Activated CD4-positive, alpha-beta T cell treated with anti-CD3 and anti-CD28 coated beads, Interleukin-2, amount 50 U/mL, for 4 hours (primary cell): ENCODE measurements at places on chromosomes 2 and 18.

DNA sequence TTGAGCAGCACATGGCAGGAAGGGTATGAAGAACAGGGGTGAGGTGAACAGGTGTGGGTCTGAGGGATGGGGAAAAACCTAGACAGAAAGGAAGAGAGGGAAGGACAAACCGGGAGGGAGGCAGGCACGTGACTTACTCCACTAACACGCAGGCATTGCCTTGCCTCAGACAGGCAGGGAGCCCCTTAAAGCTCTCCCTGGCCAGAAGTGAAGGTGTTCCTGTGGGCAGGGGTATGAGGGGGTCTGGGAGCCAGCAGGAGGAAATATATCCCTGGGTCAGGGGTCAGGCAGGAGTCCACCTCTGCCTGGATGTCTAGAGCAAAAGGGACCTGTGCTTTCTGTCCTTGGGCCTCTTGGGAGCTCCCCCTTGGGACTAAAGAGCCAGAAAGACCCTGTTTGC, 135.3 kb upstream of the EPAS1 start:
- DNase-seq: no peak

- no peak for DNase-seq
These were observed 54.0 kb downstream of the NAT8 start for GRCh38 chr2:73588177-73588576.

GRCh38 chr2:219442256-219443015, 7.8 kb downstream of the SPEG start:
- no peak for DNase-seq

- no peak for DNase-seq
These were observed 97.2 kb downstream of the RAB3GAP1 start for GRCh38 chr2:135149251-135149650.

DNA sequence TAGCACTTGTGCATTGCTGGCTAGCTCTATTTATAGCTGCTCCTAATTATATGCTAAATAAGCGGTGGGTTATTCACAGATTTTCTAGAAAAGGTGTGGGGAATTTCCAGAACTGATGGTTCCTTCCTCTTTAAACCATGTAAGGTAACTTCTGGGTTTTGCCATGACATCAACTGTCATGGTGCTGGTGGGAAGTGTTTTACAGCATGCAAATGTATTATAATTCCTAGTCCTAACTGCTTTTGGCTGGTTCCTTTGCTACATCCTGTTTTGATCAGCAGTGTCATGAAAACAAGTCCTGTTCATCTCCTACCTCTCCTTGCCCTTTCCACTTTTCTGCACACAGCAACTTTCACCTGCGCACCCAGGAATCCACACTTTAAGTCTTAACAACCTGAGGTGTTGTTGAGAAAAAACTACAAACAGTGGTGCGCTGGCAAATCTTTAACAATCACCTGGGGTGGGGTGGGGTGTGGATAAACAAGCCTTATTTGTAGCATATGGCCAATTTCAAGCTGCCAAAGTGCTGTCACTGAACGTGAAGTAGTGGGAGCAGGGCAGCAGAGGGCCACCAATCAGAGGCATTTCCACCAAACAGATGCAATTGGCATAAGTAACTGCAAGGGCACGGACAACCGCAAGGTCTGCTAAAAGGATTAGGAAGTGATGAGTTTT, 33.4 kb upstream of the SKOR2 start:
- no peak for DNase-seq

DNA sequence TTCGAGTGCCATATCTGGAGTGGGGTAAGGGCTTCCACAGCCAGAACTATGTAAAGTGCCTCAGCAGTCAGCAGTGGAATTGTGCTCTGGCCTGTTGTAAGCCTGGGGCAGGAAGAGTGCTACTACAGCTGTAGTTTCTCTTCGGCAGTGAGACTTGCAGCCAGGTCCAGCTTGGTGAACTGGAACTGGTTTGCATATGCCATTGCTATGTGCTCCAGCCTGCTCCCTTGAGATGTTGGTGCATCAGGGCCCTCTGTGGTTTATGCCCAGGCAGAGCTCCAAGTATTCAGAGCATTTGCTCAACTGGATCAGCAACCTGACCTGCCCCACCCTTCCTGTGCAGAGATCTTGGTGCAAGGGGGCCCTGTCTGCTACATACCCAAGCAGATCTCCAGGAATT, 47.8 kb downstream of the ZNF804A start:
- no peak for DNase-seq

GRCh38 chr2:188202777-188203176, 88.9 kb upstream of the GULP1 start:
- no peak for DNase-seq

DNA sequence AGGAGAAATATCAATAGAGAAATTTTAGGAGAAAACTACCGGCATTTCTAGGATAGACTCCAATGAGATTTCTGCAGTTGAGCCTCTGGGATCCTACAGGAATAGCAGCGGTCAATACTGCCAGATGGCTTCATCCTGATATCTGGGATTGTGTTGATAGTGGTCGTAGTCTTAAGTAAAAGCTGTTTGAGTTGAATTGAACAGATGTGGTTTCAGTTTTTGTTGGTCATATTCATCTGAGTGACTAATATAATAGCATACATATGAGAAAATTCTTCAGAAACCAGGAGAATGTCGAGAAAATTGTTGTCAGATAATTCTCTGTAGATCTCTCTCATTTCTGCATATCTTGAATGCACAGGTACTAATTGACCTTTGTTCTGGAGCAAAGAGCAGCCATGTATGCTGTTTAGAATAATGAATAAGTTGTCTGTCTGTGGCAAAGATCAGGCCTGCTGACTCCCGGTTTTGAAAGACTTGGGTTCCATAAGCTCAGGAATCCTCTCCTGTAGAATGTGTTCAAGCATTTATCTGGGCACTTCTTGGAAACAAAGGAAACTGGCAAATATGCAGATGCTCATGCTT, 288.1 kb downstream of the TMX3 start:
- no peak for DNase-seq

GRCh38 chr18:45667056-45667736, 51.9 kb downstream of the SLC14A2 start:
- DNase-seq: no peak

DNA sequence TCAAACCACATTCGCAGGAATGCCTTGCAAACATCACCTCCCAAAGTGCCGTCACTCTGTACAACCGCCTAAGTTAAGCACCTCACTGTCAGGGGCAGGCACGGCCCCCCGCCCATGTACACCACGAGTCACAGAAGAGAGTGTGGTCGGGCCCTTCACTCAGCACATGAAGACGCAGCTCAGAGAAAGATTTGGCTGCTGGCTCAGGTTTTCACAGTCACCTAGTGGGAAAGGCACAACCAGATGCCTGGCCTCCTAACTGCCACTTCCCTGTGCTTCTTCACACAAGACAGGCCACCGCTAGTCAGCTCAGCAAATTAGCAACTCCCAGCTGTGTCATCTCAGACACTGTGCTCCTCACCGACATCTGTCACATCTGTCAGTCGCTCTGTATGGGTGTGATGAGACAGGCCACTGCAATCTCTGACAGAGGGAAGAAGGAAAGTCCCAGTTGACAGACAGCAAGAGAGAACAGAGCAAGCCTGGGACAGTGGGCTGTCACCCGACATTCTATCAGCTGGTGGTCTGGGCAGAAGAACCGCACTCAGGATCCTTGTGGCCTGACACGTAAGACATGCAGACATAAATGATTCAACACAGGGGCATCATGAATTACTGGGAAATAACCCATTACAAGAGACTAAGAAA, 60.8 kb downstream of the CRACDL start:
- DNase-seq: no peak

DNA sequence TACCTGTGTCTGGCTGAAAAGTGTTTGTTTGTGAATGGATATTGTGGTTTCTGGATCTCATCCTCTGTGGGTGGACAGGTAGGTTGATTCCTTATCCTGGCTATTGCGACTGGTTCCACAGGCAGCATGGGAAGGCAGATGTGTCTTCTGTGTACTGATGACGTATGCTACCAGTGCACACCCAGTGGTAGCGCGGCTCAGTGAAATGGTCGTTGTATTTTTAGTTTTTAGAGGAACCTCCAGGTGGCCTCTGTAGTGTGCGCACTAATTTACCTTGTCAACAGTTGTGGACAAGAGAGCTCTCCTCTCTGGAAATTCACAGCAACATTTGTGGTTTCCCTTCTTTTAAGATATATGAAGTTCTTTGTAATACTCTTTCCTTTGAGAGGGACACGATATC, 52.5 kb downstream of the CCDC74A start:
- no peak for DNase-seq

DNA sequence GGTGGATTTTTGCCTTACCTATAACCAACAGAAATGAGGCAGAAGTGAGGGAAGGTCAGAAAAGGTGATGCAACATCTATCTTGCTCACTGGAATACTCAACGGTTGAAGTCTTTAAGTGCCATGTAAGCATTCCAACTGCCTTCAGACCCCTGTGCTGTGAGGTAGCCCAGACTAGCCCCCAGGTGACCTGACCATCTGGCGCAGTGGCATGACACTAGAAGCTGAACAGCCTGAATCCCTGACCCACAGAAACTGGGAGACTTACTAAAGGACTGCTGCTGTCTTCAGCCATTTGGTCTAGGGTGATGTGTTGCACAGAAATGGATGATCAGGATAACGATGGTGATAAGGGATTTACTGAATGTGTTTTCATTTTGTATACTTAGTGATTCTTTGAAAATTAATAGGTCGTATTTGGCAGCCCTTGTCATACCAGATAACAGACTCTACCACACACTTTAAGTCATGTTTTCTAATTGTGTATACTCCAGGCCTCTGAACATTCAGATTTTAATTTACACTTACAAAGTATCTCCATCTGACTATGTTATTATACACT, 161.5 kb downstream of the STK39 start:
- no peak for DNase-seq

DNA sequence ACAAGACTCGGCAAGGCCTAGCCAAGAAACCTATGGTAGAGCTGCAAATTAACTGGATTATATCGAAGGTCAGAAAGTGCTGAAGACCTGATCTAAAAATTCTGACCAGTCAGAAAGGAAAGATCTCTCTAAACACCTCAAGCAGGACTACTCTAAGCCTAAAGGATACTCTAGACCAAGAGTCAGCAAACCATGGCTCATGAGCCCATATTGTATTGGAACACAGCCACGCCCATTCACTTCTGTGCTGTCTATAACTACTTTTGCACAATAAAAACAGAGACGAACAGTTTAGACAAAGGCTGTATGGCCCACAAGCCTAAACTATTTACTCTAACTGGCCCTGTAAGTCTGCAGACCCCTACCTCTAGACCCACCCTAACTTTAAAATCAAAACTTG, 18.7 kb downstream of the RTN4 start:
- DNase-seq: no peak

DNA sequence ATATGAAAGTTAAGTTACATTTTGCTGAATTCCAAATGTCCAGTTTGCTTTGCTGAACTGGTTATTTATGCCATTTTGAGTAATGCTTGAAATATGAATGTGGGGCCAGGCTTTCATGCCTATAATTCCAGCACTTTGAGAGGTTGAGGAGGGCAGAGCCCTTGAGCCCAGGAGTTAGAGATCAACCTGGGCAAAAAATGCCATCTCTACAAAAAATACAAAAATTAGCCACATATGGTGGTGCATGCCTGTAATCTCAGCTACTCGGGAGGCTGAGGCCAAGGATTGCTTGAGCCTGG, 101.2 kb upstream of the ITGA6 start:
- DNase-seq: no peak

- no peak for DNase-seq
These were observed 5.7 kb upstream of the CAPN14 start for GRCh38 chr2:31223026-31223425.

- DNase-seq: no peak
These were observed 1120.8 kb upstream of the TMEFF2 start for GRCh38 chr2:193315428-193316091.

- no peak for DNase-seq
These were observed 253.1 kb upstream of the SALL3 start for GRCh38 chr18:78726326-78727056.

GRCh38 chr2:208150956-208151355, 5.0 kb upstream of the CRYGB start:
- DNase-seq: no peak

DNA sequence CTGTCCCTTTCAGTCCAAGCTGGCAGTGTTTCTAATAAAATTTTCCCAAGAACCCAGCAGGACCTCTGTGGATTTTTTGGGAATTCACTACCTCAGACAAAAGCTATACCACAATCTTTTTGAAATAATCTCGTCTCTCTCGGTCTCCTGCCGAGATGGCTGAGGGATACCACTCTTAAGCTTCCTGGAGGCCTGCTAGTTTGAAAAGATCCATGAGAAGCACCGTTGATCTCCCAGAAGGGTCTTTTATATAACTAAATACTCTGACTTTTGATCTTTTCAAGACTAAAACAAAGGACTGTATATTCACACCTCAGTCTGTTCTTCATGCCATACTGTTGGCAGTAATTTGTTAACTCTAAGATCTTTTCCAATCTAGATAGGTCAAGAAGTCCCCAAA, 141.7 kb downstream of the UPP2 start:
- DNase-seq: no peak

GRCh38 chr2:226674123-226674522, 125.5 kb downstream of the IRS1 start:
- DNase-seq: no peak

- DNase-seq: no peak
These were observed 130.1 kb downstream of the SLC8A1 start for GRCh38 chr2:40321822-40322221.

DNA sequence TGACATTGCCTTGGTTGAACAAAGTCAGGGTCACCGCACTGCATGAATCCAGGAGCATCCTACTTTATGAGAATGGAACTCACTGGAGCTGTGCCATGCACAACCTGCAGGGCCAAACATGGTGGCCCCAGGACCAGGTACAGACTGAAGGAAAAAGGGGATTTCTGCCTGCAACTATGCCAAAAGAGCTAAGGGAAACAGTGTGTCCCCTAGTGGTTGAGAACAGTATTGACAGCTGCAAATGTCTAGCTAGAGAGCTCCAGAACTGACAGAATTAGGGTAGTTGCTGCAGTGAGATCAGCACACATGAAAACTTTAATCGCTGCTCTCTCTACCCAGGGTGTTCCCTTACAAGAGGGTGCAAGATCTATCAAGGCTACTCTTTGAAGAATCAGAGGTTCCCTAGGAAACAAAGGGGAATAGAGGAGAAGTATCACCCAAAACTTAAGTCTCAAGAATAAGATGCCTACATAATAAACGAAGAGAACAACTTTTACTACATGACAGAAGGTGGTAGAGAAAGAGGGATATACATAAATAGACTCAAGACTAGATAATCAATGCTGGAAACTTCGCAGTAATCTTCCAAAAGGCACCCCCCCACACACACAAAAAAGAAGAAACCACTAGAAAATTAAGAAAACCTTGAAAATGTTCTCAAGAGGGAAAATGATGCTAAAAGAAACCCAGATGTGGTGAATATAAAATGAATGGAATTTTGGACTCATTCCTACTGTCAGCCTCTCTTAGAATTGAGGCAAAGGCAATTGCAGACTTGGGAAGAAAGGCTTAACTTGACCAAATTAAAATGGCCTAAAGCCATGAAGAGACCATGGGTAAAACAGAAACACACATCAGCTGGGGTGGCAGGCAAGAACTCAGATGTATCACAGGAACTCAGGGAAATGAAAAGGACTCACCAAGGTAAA, 43.6 kb upstream of the IHH start:
- DNase-seq: no peak

- no peak for DNase-seq
These were observed 40.2 kb upstream of the ZNF521 start for GRCh38 chr18:25392192-25392591.
